ENCODE measurements at places on chromosomes 3 and 15.

DNA sequence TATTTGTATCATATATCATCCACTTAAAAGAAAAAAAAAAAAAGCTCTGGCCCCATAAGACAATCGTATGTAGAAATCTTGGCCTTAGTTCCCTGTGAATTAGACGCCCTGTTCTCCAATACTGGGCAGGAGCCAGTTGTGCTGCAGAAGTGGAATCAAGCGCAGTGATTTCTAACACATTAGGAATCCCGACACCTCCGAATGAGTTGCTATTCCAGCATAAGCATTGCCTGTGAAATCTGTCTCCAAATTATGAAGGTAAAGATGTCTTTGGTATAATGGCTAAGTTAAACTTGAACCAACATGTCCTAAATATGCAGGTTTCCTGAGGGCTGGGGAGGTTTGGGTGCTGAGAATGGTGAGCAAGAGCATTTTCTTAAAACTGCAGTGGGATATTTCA lies 199.4 kb upstream of the ARRDC4 start:
- no peak for DNase-seq

DNA sequence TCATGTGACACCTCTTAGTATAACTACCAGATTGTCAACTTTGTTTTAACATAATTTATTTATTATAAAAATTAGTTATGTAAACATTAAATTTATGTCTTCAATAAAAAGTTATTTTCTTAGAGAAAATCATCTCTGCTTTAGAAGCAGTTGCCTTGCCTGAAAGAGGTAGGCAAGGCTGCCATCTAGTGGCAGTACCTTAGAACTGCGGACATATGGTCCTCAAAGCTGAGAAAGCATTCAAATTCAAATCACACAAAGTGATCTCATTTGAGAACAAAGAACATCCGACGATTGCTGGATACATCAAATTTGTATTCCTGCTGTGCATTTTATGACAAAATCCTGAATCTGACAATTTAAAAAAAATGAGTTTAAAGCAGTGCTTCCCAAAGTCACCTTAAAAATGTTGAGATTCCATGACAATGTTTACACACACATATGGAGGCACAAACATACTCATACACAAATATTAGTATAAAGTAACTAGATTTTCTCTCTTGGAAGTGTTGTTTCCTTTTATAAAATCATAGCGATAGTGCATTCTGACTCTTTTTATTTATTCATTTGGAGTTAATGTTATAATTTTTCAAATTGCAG lies 617.4 kb downstream of the CADM2 start:
- no peak for DNase-seq

DNA sequence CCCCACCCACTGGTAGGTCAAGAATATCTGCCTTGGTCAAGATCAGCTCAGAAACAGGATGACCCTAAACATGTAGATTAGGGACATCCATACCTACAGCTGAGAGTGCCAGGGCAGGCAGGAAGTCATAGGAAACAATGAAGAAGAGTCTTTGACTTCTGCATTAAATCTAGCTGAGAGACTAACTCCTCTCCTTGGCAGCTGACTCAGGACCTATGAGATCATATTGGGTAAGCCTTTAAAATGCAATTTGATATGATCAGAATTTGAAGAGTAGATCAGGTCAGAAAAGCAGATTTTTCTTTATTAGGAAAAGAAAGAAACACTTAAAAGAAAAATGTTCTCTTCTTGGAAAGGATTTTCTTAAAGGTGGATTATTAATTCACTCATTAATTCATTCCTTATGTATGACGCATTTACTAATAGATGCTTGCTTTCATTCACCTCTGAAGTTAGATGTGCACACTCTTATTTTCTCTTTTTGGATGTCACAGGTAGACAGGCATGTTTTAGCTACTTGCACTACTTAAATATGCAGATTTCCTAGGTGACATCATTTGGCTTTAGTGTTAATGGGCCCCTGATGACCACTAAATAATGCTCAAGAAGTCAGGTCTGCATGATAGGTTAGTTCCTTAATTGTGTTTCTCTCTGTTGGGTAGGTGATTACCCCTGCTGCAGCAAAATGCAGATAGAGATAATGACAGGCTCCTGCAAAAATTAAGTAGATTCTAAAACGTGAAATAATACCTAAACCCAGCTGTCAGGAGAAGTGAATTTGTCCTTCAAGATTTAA lies 35.7 kb upstream of the GSK3B start:
- DNase-seq: no peak

GRCh38 chr3:64072126-64072525 lies 48.8 kb upstream of the PSMD6 start:
- DNase-seq: no peak

- DNase-seq: no peak
Measured at GRCh38 chr3:134323966-134324962, 50.0 kb downstream of the AMOTL2 start.

- DNase-seq: no peak
Measured at GRCh38 chr15:53910852-53911251, 67.4 kb upstream of the UNC13C start.

- no peak for DNase-seq
Measured at GRCh38 chr3:48607519-48607918, 1.9 kb downstream of the UQCRC1 start.

- DNase-seq: no peak
Measured at GRCh38 chr15:60713119-60714084, 234.5 kb upstream of the ICE2 start.

DNA sequence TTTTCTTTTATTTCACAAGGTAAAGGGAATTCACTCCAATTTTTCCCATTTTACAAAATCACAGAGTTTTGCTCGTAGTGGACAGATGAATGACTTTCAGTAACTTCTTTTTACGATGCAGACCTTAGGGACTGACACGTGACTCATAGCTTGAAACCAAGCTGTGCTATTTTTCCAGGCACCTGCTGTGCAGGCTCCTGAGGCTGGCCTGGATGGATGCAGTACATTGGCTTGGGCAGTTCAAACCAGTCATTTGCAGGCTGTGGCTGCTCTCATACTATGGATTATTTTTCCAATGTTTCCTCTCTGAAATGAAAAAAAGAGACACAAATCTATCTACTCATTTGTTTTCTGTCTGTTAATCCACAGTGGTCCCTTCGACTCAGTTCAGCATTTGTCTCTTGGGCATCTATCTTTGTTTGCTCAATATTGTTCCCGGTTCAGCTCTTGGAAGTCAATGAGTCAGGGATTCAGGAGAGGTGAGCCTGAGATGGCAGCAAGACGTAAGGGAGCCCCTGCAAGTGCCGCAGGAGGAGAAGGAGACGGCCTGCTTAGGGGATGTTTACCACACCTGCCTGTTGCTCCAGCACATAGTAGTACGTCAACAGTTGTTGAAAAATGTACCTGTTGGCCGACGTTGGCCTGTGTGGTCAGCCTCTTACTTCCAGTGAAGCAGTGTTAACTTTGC lies 92.8 kb downstream of the SV2B start:
- DNase-seq: no peak

- DNase-seq: no peak
Measured at GRCh38 chr3:128554465-128555097, 61.6 kb upstream of the GATA2 start.

DNA sequence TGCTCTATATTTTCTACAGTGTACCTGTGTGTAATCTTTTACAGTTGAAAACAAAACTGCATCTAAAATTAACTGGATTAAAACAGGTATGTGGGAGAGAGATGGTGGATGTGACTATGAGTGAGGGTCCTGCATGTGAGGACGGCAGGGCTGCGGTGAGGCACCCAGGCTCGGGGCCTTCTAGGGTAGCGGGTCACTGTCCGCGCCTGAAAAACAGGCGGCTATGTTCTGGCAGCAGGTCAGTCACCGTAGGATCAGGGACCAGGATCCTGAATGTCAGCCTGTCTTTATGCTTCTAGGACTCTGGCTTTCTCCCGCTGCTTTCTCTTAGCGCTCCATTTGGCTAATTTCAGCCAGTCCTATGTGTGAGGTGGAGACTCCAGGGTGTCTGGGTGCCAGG lies 12.6 kb downstream of the TMEM40 start:
- DNase-seq: no peak

GRCh38 chr15:80242132-80242769 lies 9.8 kb downstream of the CTXND1 start:
- DNase-seq: no peak

- no peak for DNase-seq
Measured at GRCh38 chr3:115666920-115667737, 43.8 kb downstream of the GAP43 start.

GRCh38 chr3:55203006-55203405 lies 275.1 kb upstream of the LRTM1 start:
- no peak for DNase-seq

- DNase-seq: no peak
Measured at GRCh38 chr15:80070840-80071239, 11.4 kb downstream of the ZFAND6 start.

DNA sequence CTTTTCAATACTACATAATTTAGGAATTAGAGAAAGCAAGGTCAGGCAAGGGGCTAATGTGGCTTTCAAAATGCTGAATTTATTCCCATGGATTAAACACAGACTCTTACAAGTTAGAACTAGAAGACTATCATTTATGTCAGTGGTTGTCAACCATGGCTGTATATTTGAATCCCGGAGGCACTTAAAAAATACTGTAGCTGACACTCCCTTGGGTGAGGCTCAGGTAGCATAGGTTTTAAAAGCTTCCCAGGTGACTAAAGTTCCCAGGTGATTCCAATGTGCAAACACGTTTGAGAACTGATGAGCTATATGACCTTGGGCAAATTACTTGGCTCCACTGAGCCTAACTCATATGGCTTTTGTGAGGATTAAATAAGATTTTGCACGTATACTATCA lies 29.6 kb downstream of the AAGAB start:
- no peak for DNase-seq

GRCh38 chr3:129185783-129186182 lies 2.1 kb upstream of the CNBP start:
- DNase-seq: no peak

- no peak for DNase-seq
Measured at GRCh38 chr15:39623529-39623931, 42.7 kb downstream of the THBS1 start.

DNA sequence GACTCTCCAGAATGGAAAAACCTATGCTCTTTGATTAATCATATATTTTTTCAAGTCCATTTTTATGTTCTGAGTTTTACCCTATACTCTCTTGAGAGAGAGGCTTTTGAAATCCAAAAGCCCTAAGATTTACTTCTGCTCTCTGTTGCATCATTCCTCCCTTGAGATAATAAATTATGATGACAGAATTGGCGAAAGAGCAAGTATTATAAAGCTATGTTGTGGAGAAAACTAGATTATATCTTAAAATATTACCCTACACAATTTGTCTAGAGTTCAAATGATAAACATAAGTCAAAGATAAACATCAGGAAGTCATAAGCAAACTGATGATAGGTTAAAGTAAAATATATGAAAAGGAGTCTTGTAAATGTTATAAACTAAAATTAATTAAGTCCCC lies 293.4 kb upstream of the MME start:
- DNase-seq: no peak

- DNase-seq: no peak
Measured at GRCh38 chr3:107892955-107893624, 197.7 kb downstream of the CD47 start.

- no peak for DNase-seq
Measured at GRCh38 chr3:72746430-72747411, 101.5 kb downstream of the SHQ1 start.

DNA sequence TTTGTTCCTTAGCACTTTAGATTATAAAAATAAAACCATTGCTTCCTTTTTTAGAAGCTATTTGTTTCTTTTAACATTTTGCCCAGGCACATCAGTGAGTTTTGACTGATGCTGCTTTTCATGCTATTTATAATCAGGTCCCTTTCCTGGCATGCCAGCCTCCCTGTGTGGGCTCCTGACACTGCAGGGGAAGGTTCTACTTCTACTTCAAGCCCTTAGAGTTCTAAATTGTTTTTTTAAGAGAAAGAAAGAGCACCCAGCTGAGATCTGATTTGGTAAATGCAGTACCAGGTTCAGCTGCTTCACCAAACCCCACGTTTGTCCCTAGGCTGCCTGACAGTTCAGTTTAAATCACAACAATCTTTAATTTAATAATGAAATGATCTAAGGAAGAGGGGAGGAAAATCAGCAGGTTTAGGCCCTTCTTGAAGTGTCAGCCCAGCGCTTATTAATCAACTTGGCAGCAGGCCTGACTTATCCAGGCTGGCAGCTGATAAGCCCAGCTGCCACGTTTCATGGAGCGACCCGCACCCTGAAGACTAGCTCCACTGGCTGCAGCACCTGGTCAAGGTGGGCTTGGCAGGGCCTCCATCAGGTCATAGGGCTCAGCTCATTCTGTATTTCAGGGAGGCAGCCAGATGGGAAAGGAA lies 29.0 kb downstream of the HGD start:
- no peak for DNase-seq

GRCh38 chr3:101249522-101249921 lies 70.9 kb downstream of the IMPG2 start:
- DNase-seq: no peak

- no peak for DNase-seq
Measured at GRCh38 chr3:113606539-113607218, 74.3 kb downstream of the SIDT1 start.

- no peak for DNase-seq
Measured at GRCh38 chr3:37024820-37025405, 31.6 kb downstream of the MLH1 start.

DNA sequence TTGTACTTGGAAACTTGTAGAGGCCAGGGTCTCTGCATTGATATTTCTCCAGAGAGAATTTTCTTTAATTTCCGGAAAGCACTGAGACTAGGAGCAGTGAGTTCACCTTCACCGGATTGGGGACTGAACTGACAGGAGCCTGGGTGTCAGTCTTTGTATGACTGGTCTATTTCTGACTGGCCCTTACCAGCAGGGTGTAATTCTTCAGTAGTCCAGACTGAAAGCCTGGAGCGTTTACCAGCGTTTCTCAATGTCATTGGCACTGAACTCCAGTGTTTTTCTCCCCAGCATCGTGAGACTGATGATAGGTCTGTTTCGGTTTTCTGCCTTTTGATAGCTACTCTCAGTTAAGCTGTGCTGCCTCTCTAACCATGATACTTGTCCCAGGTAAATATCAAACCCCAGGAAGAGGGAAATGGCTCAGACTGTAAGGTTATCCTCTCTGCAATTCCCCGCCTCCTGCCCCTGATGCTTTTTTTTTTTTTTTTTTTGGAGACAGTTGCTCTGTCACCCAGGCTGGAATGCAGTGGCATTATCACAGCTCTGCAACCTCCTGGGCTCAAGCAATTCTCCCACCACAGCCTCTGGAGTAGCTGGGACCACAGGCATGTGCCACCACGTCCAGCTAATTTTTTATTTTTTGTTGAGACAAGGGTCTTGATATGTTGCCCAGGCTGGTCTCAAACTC lies 103.6 kb downstream of the CACNA2D3 start:
- DNase-seq: no peak

- no peak for DNase-seq
Measured at GRCh38 chr3:148218222-148218621, 479.5 kb upstream of the AGTR1 start.

GRCh38 chr15:39497759-39498565 lies 82.9 kb upstream of the THBS1 start:
- DNase-seq: no peak

- no peak for DNase-seq
Measured at GRCh38 chr3:15429080-15429479, 1.7 kb downstream of the EAF1 start.

GRCh38 chr3:184748219-184749135 lies 36.6 kb upstream of the MAGEF1 start:
- DNase-seq: no peak

All from stimulated activated CD8-positive, alpha-beta memory T cell treated with anti-CD3 and anti-CD28 coated beads, Interleukin-15, amount 100 ng/mL, for 1 hour (primary cell).